ENCODE measurements at places on chromosomes 11 and 22. TPM values are rescaled to one million over a fixed set of nuclear protein-coding genes. Genes with fewer than 3 reads are reported as not detected.

SCUBE2 gene
- total RNA-seq: 0.89 TPM

KREMEN1 gene
- 7.1 TPM for total RNA-seq

NPAS4 gene
- not detected for total RNA-seq

LIF gene
- total RNA-seq: 112 TPM

- no peak for DNase-seq
Observed at GRCh38 chr11:97893612-97894011, 1127.1 kb upstream of the CNTN5 start.

DNA sequence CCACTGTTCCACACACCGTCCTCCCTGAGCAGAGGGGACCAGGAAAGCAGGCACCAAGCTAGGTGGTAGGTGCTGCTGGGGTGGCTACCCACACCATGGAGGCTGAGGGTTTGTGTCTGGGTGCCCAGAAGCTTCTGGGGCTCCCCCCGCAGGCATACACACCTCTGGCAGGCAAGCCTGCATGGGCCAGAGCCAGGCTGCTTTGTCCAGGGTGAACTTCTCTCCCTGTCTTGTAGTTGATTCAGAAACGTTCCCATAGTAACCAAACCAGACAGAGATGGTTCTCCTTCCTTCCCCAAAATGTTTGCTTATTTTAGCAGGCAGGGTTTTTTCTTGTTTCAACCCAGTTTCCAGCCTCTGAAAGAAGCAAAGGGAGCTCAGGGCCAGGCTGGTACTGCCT is 40.9 kb upstream of the SUSD2 start:
- DNase-seq: no peak

DNA sequence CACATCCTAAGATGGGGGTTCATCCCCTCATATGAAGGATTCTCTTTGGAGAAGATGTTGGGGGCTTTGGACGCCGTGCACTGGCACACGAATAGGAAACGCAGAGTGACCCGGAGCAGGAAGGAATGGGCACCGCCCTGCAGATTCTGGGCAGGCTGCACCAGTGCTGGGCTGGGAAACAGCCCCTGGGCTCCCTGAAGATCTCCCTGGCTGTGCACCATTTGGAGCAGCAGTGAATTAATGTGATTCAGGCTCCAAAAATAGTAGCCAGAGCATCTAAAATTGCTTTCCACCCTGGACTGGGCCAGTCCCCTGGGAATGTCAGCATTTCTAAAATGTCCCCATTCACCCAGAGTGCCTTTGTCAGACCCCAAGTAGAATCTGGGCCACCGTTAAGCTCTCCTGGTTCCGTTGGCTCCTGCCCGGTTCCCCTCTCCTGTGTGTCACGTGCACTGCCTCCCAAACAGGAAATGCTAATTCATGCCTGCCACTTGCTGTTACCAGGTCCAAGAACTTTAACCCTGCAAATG is 18.6 kb downstream of the IRAG1 start:
- no peak for DNase-seq

- no peak for DNase-seq
Observed at GRCh38 chr11:75159151-75159953, 8.4 kb downstream of the SLCO2B1 start.

Measured in kidney epithelial cell (primary cell).